M059J (cell line): ENCODE measurements at places on chromosomes 7 and 10.

DNA sequence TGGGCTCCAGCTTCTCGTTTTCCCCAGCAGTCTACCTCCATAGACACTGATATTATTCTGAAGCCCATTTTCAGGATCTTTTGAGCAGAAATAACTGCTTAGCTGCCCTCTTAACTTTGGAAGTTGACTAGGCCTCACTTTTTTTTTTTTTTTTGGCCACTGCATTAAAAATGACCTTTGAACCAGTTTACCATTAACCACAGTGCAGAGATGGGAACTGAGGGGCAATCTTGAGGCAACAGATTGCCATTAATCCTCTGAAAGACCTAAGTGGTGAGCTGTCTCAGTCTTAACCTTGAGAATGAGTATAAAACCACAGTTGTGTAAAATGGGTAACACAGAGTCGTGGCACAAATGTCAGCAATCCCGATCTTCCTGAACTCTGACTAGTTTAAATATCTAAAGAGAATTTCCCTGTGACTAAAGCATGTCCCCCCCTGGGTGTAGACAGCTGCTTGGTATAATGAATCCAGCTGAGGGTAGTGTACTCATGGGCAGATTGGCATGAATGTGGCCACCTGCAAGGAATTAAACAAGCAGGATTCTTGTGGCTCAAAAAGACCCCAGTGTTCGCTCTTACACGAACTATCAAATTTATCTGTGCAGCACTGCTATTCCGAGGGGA is 46.1 kb upstream of the FMC1 start:
- no peak for DNase-seq

DNA sequence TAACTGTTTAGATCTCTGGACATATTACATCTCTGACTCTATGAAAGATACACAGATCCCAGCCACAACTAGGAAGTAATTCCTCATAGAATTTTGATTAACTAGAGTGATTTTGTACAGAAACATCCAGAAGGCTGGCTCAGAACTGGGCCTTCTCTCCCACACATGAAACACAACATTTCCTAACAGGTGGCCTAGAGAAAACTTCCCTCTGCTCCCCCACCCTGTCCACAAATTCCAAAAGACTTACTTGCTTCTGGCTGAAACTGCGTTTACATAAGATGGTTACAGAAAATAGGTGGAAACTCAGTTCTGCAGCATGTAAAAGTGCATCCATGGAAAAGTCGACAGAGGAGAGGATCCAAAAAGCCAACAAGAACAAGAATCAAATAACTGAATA is 132.9 kb downstream of the FZD1 start:
- no peak for DNase-seq

GRCh38 chr10:80421707-80422536 is 13.6 kb downstream of the PRXL2A start:
- no peak for DNase-seq

GRCh38 chr10:55358539-55358938 is 557.5 kb upstream of the PCDH15 start:
- no peak for DNase-seq

GRCh38 chr7:133480868-133481267 is 228.0 kb downstream of the EXOC4 start:
- DNase-seq: no peak
